ENCODE measurements at places on chromosomes 12 and 14.

GRCh38 chr12:79934281-79935020 is 446 bp downstream of the PPP1R12A start:
- peak; percentile 41 for DNase-seq

DNA sequence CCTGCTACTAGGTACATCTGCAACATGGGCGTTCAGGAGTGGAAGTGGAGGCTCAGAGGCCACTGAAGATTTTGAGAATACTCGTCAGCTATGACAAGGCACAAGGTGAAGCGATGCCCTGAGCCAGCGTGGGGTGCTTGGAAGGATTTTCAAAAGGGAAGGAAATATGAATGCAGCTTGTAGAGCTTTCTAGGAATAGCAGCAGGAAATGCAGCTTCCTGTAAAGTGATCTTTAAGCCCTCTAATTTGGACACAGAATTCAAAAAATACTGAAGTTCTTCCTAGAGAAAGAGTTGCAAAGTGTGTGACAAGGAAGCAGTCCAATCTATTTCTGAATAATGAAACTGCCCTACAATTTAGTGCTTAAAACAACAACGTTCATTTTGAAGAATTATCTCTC is 13.2 kb upstream of the C1S start:
- DNase-seq = no peak

DNA sequence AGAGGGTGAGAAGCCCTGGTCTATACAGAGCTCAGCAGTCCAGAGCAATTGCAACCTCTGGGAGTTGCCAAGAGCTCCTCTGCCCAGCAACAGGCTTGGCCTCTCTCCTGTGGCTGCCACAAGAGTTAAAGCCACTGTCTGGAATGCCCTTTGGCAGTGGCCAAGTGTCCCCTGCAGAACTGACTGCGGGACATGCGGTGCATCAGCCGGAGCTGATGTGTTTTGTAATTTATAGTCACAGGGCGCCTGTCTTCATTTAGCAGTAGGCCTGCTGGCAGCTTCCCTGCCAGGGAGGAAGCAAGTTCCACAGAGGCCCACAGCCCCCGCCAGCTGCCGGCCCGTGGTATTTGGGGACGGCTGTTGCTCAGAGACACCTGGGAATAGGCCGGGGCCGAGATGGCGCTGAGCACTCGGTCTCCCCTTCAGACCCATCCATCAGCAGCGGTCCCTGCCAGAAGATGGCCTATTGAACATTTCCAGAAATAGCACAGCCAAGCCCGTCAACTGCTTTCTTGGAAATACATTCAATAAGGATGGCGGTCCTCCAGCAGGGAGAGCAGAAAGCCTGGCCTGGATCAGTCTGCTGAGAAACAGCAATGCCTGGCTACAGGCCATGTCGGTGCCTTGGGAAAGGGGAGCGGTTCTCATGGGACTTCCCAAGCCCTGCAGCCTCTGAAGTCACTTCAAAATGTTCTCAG is 217.4 kb downstream of the CRADD start:
- DNase-seq = no peak

- DNase-seq = no peak
These were observed 1273.1 kb upstream of the TMEM132C start for GRCh38 chr12:126993898-126994297.

- no peak for DNase-seq
These were observed 90.2 kb downstream of the CHGA start for GRCh38 chr14:93012951-93013719.

DNA sequence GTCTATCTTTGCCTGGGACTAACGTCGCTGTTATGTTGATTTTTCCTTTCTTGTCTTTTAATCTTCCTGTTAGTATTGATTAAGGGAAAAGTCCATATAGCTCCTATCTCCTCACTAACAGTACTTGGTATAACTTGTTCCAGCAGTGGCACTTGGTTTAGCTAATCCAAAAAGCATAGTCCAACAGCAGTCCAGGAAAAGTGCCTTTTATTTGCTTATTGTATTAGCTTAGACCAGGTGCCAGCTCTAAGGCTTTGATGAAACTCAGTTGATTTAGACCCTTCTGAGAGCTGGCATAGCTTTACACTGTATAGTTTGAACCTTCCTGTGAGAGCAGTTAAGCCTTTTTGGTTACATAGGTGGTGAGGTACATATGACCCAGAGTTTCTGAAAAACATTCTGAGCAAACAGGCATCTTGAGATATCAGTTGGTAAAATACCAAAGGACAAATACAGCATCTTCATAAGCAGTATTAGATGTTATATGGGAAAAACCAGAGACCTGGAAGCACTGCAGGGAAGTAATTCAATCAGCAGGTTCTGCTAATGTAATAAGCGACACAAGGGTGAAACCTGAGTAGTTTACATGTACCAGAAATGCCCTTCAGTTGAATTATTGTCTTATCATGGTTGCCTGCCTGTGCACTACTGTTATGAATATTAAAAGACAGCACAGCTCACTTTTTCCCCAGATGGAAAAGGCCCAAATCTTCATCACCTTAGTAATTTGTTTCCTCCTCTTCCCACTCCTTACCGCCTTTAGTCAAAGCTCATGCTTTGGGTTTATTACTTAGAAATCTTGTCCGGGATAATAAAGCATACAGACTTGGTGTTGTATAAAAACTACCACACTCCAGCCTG is 13.0 kb downstream of the PELI2 start:
- peak; percentile 78 for DNase-seq

DNA sequence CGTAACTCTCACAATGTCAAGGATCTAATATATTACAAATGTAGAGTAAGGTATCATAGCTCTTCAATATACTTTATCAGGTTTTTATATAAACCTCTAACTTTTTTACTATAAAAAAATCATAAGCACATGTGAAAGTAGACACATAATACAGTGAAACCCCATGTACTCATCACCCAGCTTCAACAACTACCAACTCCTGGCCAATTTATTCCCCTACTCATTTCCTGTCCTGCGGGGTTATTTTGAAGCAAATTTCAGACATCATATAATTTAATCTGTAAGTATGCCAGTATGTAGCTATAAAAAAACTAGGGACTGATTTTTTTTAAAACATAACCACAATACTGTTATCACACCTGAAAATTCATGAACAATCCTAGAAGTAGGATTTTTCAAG is 47.7 kb downstream of the NOPCHAP1 start:
- DNase-seq = no peak

DNA sequence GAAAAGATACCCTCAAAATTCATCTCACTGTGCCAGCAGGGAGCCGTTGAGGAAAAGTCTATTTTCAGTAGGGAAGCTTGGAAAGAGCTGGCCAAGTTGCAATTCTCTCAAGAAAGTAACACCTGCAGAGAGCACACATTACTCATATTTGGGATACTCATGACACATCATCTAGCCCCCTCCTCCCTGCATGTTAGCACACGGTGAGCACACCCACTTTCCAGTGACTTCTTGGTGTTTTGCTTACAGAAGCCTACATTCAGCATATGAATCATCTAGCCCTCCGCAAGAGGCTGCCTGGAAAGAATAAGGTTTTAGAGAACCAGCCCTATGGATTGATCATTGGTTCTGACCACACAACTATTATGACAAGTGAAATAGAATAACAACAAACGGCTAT is 124.5 kb downstream of the PTPRO start:
- DNase-seq = no peak

DNA sequence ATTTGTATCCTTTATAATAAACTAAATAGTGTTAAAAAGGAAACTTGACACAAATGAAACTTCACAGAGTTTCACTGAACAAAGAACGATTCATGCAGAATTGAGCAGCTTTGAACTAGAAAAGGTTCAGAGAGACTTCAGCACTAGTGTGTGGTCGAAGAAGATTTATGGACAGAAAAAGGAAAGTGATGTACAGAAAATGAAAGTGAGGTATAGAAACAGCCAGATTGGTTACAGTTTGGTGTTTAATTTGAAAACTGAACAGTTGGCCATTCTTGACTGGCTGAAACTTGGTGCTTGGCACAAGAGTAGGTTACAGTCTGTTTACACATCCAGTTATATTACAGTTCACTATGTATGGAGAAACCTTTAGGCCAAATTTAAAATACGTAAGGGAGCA is 207.1 kb downstream of the GALC start:
- DNase-seq = no peak

GRCh38 chr14:94237983-94238382 is 55.1 kb downstream of the SERPINA10 start:
- DNase-seq = no peak

DNA sequence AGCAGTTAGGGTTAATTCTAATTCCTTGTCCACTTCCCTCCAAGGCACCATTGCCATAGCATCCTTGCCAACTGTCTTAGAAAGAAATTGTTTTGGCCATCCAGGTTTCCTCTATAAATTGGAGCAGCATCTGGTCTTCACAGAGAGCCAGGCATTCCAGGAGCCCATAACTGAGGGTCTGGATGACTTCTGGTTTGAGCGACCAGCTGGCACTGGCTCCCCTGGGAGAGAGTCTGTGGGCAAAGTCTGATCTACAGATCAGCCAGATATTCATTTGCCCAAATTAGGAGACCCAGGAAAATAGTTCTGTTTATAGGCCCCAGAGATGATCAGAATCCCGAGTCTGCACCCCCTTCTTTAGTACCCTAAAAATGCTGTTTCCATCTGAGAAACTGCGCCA is 16.0 kb downstream of the VSX2 start:
- DNase-seq = no peak

- no peak for DNase-seq
These were observed 85.1 kb upstream of the ATF1 start for GRCh38 chr12:50678650-50679365.

- DNase-seq = no peak
These were observed 5.0 kb downstream of the TBX5 start for GRCh38 chr12:114400925-114401324.

- no peak for DNase-seq
These were observed 68.0 kb downstream of the CCDC88C start for GRCh38 chr14:91349481-91350074.

- DNase-seq = no peak
These were observed 323.0 kb downstream of the VRK1 start for GRCh38 chr14:97120204-97120603.

- no peak for DNase-seq
These were observed 91.9 kb downstream of the VRK1 start for GRCh38 chr14:96889091-96889490.

DNA sequence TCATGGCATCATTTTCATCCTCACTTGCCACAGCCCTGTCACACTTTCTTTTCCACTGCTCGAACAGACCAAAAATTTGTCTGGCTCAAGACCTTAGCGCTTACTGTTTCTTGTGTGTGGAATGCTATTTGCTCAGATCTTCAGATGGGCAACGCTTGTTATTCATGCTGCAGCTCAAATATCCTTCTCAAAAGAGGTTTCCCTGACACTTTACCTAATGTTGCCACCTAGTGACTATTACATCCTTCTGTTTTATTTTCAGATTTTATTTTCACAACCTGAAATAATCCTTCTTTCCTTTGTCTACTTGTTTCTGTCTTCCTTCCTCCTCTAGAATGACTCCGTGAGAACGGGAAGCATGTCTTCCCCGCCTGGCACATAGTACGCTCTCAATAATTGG is 5.6 kb downstream of the FBXO33 start:
- DNase-seq = peak; percentile 59

- no peak for DNase-seq
These were observed 7.1 kb downstream of the BCL11B start for GRCh38 chr14:99264691-99265450.

DNA sequence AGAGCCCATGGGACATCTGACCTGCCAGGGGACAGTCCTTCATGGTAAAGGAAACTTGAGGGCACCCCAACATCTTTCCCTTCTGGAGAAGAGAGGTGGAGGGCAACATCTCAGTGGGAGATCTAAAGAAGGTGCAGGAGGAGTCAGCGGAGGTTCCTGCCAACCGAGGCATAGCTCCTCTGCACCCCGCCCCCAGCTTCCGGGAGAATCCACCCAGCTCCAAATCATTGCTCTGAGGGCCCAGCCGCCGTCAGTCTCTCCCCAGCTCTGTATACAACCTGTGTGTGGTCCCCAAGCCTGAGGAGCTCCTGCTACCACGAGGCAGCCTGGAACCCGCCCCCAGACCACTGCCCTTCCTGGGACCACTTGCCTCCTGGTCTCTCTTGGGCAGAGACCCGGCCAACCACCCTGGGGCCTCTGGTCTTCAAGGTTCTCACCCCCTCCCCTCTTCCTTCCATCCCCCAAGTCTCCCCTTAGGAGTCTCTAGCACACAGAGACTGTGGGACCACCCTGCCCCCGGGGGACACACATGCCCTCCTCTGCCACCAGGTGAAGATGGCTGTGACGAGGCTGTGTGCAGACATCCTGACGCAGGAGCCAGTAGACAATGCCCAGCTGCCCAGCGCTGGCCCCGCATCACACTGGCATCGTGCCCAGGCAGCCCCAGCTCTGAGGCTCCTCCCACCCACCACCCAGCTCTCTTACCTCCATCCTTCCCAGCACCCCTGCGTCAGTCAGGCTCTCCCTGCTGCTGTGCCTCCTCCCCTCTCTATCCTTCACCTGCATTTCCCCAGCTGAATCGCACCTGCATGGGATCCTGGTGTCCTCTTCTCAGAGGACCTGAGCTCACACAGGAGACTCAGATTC is 13.0 kb upstream of the NUDT14 start:
- DNase-seq = peak; percentile 80

GRCh38 chr12:5223881-5224280 is 180.2 kb downstream of the KCNA5 start:
- no peak for DNase-seq

DNA sequence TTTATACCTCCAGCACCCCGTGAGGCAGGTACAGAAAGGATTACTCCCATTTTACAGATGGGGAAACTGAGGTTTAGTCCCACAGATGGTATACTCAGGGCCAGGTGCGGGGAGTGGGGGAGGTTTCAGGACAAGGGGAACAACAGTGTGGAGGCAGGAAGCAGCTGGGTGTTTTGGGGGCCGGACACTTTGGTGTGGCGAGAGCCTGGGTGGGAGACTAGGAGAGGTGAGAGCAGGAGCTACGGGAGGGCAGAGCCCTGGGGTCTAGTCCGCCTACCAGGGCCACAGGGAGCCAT is 61.7 kb downstream of the DIO3 start:
- no peak for DNase-seq

DNA sequence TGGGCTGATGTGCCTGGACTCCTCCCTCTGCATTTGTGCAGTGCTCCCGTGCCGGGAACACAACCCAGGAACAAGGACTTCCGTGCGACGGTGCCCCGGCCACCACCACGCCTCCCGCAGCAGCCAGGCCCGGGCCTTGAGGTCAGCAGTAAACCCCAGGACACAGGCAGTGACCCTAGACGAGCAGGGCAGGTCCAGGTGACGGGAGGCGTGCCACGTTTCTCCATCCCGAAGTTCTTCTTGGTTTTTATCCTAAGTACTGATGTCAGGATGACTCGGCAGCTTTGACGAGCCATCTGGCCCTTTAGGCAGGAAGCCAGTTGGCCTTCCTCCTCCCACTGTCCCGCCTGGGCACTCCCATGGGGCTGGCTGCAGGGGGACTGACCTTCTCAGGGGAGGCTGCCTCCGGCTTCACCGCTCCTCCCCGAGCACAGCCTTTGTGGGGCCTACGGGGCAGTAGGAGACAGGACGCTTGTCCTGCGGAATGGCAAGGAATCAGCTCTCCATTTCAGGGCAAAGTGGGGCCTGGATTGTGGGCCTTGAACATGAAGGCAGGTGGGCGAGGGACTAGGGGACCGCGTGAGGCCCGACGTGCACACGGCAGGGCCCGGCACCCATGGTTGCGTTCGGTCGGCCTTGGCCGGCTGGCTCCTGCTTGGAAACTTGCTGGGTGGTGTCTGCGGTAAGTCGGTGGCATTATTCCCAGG is 94.1 kb downstream of the FBXL14 start:
- DNase-seq = no peak

Data from NCI-H1092 treated with DMSO at 0.1 percent for 48 hours (cell line).